Aorta (tissue), 5 donors: ENCODE measurements at places on chromosomes 4 and X. TPM values are rescaled to one million over a fixed set of nuclear protein-coding genes. Genes with fewer than 3 reads are reported as not detected.

- DNase-seq: no peak
Observed at GRCh38 chr4:111632641-111633151, 512.6 kb upstream of the FAM241A start.

DNA sequence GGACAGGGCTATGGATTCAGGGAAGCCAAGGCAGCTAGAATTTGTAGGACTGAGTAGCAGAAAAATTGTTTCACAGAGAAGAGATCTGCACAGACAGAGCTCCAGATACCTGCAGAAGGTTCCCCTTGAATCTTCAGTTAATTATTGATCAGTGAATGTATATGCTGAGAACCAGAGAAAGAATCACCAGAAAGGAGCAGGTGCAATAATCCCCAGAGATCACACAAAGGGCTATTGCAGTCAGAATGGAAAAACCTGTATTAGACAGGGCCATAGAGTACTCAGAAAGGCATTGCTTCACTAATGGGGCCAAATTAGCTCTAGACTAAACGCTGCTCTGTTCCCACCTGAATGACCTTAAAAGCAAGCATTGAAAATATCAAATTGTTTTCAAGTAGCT lies 35.5 kb upstream of the SMAD1 start:
- DNase-seq: no peak

GRCh38 chr4:53721263-53721662 lies 130.0 kb upstream of the LNX1 start:
- DNase-seq: no peak

PRRG1 gene
- 17.8 TPM for total RNA-seq
